ENCODE measurements at places on chromosomes 1 and 21.

GRCh38 chr1:201122321-201122957 is 4.5 kb downstream of the ASCL5 start:
- no peak for DNase-seq

DNA sequence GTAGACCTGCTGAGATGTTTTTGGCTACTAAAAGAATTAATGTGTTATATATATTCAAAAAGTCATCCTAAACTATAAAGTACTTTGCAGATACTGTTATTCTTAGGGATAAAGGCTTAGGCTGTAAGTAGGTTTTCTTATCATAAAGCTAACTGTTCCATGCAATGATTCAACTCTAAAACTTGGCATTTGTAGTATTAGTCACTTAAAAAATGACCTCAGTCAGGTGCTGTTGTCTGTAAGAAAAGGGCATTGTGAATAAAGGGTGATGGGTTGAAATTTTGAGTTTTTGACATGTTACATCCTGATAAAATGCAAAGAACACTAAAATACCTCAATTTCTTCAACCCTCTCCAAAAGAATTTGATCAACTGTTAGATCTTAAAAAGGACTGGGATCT is 32.9 kb downstream of the ADCY10 start:
- DNase-seq = no peak

DNA sequence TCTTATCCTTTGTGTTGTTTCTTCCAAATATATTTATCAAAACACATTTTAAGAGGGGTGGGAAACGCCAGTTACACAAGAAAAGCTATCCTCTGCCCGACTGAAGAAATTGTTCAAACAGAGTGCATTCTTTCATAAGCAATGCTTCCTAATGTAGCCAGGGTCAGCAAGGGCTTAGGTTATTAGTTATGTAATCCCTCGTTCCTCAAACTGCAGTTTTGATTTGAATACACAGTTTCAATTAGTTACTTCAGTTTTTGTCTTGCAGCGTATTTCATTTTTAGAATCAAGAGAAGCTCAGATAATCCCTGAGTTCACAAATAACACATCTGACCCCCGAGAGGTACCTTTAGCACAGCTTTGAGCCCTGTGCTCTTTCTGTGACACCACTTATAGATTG is 141.7 kb upstream of the NRIP1 start:
- no peak for DNase-seq

DNA sequence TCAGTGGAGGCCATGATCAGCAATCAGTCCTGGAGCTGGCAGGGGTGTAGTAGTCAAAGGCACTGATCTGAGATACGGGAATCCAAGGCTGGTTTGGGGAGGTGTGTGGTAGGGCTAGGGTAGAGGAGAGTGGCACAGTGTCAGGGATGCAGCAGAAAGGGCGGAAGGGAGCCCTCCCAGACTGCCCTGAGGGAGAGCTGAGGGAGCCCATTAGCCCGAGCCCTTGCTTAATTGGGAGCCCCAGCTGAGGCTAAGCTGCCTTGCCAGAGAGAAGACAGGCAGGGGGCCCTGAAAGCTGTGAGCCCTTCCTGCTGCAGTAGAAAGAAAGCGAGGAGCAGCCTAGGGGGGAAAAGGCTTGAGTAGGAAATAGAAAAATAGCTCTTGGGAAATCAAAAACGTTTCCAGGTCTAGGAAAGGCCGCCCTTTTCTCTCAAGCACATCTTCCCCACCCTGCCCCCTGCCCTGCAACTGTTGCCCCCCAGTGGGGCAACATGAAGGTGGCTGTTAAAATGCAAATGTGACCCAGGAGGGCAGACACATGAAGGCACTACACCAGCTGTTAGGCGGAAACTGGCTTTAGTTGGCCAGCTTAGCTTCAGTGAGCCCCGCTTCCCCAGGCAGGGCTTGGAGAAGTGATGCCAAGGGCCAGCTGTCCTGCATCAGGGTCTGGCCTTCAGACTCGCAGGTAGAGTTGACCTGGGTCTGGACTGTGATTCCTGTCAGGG is 106.2 kb downstream of the UCK2 start:
- DNase-seq = no peak

DNA sequence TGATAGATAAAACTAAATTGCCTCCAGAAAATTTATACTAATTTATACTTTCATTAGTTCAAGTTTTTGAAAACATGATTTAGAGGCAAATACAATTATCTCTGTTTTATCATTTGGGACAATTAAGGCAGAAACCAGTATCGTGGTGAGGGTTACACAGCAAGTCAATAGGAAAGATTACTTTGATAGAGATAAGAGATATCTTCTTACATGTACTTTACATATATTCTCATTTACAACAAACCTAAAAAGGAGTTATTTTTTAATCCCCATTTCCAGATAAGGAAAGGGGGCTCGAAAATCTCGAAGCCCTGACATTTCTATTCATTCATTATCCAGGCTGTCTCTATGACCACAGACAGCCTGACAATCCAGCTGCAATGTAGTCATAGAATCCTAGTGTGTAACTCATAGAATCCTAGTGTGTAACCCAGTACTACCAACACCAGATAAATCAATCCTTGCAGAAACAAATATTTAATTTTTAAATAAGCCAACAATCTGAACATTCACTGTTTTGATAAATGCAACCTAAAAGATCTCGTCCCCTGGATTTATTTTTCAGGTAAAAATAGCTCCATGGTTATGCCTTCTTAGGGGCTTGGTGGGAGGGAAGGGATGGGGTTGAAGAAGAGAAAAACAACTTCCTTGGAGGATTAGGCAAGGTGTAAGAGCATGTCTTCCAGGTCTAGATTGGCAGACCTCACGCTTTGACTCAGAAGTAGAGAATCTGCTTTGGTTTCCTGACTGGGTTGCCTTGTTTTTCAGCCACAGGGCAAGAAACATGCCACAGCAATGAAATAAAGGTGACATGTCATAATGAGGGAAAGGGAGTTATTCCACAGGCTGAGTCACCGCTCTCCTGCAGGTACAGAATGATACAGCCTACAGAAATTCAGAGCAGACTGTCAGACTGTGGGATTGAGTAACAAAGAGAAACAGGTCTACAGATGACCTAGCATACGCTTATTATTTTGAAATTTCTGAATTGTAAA is 45.6 kb downstream of the IRF2BP2 start:
- no peak for DNase-seq

DNA sequence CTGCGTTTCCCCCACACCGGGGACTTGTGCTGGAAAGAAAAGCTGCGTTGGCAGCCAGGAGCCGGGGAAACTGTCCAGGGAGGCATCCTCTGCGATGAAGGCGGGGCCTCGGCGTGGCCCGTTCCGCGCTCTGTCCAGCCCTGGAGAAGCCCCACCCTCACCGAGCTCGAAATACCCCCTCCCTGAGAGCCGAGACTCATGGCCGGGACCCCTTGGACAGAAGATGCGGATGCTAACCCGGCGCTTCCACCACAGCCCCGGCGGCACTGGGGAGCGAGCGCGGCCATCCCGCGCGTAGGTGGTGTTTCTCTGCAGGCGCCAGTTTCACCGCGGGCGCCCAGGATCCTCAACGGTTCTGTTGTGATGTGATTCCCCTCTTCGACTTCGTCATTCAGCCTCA is 31.6 kb downstream of the PDE9A start:
- DNase-seq = no peak

DNA sequence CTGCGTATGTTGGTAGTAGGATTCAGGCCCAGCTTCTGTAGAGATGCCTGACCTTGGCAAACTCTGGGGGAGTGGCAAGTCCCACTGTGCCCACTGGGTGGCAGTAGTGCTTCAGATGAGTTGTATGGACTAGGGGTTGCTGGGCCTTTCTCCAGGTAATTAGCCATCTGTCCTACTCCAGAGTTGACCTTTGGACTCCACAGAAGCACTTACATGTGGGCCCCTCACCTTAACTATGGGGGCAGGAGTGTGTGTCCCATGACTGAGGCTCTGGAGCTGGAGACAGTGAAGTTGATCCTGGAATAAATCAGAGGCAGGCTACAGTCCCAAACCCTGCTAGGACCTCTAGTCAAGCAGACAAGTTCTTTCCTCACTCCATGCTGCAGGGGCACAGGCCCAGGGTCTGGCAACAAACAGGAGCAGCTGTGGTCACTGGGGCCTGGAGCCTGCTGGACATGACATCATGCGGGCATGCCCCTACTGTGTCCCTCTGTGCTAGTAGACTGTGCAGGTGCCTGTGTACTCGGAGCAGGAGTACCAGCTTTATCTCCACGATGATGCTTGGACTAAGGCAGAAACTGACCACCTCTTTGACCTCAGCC is 4.6 kb downstream of the DMAP1 start:
- peak; percentile 62 for DNase-seq

DNA sequence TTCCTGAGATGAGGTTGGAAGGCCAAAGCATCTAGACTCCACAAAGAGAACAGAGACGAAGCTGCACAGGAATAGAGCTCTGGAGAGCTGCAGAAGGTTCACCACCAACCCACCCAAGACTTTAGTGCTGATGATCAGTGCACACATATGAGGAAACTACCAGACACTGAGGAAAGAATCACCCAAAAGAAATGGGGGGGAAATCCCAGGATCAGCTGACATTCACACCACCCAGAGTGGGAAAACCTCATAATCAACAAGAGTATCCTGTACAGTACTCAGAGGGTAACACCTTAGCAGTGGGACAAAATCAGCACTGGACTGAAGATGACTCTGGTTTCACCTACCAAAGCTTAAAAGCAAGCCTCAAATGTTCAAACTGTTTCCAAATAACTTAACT is 36.4 kb downstream of the DENND1B start:
- no peak for DNase-seq

- DNase-seq = no peak
Measured at GRCh38 chr21:42401820-42402251, 1.9 kb upstream of the UBASH3A start.

- no peak for DNase-seq
Measured at GRCh38 chr21:42587036-42587435, 66.4 kb upstream of the PDE9A start.

DNA sequence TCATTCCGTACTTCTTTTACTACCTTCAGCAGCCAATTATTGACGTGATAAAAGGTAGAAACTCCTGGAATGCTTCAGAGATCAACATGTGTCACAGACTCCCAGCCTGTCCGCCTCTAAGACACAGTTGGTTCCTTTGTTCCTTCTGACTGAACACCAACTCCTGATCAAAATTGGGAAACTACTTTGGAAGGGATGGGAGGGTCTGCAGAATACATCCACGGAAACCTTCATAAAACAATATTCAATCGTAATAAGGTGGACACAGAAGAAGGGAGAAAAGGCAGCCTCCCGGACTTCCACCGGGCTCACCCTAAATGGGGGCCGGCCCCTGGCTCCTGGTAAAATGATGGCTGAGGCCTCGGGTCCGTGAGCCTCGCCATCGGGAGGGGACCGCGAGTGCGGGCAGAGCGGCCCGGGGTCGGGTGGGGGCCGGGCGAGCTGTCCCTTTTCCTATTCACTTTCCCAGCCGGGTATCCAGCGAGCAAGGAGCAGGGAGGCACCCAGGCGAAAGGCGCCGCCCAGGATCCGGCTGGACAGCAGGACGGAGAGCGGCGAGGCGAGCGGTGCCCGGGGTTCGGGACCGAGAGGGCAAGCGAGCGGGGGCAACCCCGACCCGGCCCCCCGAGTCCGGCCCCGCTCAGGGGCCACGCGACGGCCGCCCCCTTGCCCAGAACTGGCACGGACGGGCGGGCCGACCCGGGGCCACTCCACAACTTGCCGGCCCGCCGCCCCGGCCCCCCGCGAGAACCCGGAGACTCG is 805 bp downstream of the NRIP1 start:
- no peak for DNase-seq

- DNase-seq = no peak
Measured at GRCh38 chr1:24779689-24780464, 34.6 kb downstream of the CLIC4 start.

GRCh38 chr1:167674156-167674555 is 44.1 kb downstream of the RCSD1 start:
- DNase-seq = no peak

GRCh38 chr1:109113590-109114341 is at the start of gene ELAPOR1:
TSS of gene ELAPOR1 (plus strand) at chr1:109114115. CDS start at chr1:109114184, 69 bp downstream.
- no peak for DNase-seq

DNA sequence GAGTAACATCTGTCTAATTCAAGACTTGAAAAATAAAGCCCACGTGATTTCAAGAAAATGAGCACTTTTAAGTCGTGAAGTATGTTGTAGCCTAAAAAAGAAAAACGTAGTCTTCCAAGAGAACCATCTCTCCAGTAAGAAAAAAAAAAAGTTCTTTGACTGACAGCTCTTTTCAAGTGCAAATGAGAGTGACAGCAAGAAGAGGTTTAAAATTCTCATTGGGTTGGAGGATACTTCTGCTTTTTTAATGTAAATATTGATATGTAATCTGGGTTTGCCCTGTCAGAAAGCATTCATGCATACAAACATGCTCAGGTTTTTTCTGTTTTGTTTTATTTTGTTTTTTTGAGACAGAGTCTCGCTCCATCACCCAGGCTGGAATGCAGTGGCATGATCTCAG is 32.3 kb upstream of the PRDM2 start:
- no peak for DNase-seq

Measured in stimulated activated CD8-positive, alpha-beta memory T cell treated with anti-CD3 and anti-CD28 coated beads, Interleukin-7, amount 100 ng/mL, for 48 hours (primary cell).